ENCODE measurements at places on chromosomes 16 and 17.

- DNase-seq: no peak
Observed at GRCh38 chr16:66116163-66117002, 250.1 kb upstream of the CDH5 start.

DNA sequence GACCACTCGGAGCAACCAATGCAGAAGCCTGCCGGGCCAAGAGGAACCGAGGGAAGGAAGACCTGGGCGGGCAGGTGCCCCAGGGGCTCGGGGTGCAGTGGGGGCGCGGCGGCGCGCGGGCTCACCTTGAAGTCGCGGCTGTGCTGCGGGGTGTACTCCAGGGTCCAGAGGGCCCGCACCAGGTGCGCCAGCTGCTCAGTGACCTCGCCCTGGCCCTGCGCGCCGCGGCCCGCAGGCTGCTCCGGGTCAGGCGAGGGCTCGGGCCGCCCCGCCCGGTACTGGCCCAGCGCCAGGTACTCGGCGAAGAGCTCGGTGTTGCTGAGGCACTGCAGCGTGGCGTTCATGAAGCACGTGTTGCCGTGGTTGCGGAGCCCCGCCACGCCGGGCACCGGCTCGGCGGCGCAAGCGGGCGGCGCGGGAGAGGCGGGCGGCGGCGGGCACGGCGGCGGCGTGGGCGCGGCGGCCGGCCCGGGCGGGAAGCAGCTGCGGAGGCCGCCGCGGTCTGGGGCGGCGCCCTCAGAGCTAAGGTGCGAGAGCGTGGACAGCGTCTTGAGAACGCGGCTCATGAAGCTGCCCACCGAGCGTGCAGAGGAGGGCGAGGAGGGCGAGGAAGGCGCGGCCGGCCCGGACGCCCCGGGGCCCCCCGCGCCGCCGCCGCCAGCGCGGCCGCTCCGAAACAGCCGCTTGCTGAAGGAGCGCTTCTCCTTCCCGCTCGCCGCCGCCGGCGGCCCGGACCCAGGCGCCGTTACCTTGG is 562 bp downstream of the USP31 start:
- peak; percentile 41 for DNase-seq

DNA sequence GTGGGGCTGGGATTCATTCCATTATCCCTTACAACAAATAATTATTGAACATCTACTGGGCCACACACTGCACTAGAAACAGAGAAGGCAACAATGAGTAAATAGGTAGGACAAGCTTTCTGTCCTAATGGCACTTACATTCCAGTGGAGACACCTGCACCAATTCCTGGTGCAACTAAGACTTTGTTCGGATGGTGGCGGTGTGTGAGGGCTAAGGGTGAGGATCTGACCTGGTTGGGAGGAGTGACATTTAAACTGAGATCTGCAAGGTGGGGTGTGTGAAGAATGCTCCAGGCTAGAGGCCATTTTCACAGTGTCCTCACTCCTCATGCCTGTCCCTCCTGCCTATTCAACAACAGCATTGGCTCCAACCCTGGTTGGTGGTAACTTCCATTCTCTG is 510.0 kb downstream of the XYLT1 start:
- DNase-seq: no peak

DNA sequence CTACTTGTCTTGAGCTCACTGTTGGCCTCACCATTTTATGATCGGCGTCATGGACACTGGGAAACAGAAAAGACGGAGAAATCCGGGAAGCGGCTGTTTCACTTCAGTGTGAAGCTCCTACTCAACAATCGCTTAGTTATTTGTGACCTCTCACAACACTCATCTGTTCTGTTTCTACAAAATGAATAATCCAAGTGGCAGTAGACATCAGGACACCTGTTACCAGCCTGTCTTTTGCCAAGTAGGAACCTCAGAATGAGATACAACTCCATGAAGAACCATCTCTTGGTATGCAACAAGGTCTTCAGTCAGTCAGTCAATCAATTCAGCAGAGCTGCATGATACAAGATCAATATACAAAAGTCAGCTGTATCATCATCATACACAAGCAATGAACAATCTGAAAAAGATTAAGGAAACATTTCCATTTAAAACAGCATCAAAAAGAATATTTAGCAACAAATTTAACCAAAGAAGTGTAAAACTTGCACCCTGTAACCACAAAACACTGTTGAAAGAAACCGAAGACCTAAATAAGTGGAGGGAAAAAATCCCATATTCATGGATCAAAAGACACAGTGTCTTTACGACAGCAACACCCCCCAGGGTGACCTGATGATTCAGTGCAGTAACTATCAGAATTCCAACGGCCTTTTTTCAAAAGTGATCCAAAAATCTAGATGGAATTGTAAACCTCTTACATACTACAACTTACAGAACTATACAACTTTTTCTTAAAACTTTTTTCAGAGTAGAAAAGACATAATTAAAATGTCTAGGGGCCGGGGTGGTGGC is 63.4 kb downstream of the ANKRD11 start:
- DNase-seq: no peak

DNA sequence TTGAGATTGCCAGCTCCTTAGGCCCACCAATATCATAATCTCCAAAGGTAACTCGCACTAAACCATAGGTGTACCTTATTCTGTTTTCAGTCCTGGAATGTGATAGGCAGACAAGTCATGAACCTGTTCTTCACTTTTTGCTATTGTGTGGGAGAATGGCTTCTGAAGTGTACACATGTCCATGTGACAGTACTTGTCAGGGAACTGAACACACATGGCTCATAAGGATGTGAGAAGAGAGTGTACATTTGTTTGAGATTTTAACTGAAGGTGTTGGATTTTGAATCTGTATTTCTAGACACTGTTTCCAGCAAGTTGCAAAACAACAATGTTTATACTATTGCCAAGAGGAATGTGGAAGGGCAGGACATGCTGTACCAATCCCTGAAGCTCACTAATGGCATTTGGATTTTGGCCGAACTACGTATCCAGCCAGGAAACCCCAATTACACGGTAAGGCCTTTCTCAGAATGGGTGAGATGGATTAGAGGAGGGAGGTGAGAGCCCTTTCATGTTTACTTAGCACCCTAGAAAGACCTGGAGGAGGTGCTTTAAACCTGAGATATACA is 14.5 kb upstream of the RASL10B start:
- no peak for DNase-seq

Data from stimulated activated CD4-positive, alpha-beta T cell treated with anti-CD3 and anti-CD28 coated beads, TNF-alpha, amount 100 ng/mL, for 24 hours (primary cell).